Fibroblast of lung (primary cell): ENCODE measurements at places on chromosomes 3 and 15.

DNA sequence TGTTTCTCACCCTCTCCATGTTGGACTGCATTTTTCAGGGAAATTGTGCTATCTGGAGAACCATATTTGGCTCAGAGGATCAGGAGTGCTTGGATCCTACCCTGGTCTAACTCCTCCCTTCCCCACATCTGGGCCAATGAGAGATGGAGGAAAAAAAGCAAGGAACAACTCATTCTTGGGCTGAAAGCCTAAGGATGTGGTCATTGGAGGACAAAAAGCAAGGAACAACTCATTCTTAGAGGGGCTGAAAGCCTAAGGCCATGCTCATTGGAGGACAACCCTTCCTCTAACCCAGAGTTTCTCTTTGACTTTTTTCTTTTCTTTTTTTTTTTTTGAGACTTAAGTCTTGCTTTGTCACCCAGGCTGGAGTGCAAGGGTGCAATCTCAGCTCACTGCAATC is 48.6 kb upstream of the CHRNB4 start:
- peak; percentile 6 for DNase-seq

DNA sequence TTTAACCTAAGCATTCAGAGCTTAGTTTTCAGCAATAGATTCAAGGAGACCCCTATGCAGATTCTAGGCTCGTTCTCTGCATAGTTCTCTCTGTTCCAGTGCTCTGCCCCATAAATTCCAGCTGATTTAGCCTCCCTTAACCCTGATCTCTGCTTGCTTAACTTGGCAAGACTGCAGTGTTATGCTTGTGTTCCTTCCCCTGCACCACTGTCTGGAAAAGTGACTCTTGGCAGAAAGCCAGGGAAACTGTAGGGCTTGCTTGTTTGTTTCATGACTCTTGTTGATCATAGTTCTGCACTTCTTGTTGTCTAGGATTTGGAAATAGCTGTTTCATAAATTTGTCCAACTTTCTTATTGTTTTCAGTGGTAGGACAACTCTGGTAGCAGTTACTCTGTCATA is 40.1 kb downstream of the ANAPC13 start:
- DNase-seq = peak; percentile 53

DNA sequence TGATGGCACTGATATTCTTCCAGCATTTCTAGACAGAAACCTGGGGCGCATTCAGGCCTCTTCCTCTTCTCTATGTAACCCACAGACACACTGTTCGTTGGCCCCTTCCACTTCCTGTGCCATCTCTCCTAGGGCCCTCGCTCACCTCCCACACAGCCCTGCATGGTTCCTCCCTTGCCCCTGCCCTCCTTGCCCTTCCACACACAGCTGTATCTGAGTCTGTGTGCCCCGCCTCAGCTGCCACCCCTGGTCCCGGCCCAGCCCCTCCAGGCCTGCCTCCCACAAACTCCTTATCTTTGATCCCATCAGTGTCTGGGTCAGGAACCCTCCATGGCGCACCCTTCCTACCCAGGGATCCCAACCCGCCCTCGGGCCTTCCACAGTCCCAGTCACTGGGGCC is 37.9 kb downstream of the RAB6B start:
- no peak for DNase-seq

- DNase-seq = no peak
Observed at GRCh38 chr3:46702246-46703012, 1.2 kb downstream of the TMIE start.

GRCh38 chr3:78804251-78805037 is 963.4 kb downstream of the ROBO1 start:
- peak; percentile 91 for DNase-seq
